ENCODE measurements at places on chromosomes 5 and 9.
A peak's percentile ranks its signal among the peaks of the same experiment; 100 is the strongest.

DNA sequence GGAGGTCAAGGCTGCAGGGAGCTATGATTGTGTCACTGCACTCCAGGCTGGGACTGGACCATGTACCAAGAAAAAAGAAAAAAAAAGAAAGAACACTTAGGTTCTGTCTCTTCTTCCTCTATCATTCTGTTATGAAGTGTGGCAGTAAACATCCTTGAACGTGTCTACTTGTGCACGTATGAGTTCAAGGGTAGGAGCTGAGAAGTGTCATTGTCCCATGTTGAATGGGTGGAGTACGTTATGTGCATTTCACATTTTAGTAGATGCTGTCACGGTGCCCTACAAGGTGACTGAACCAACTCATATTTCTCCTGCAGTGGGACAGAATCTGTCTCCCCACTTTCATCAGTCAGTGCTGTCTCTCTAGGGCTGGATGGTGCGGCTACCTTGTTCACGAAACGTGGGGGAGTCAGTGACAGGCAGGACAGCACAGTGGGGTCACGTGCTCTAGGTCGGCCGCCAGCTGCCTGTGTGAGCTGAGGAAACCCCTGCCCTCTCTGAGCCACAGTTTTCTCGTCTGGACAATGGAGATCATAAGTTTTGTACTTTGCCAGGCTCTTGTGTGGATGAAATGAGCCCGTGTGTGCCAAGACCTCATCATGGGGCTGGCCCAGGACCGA, 47.2 kb downstream of the GTF3C4 start:
- no peak for ATAC-seq

DNA sequence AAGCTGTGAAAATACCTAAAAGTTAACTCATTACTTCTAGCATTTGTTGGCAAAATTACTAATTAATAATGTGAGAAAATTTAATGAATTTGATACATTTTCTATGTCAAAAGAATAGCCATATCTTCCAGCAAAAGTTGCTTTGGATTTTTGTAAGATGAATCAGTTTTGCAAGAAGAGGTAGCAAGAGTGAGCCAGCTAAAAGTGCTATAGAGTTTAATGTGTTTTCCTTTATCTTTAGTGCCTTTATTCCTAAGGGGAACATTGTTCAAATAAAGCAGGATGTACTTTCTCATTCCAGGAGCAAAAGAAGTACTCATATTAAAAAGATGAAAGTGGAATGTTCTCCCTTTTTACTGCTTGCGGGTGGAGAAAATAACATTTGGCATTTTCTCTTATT, 622.2 kb downstream of the ANXA1 start:
- ATAC-seq: no peak

- no peak for ATAC-seq
Measured at GRCh38 chr5:159820692-159821091, 95.6 kb upstream of the ADRA1B start.

DNA sequence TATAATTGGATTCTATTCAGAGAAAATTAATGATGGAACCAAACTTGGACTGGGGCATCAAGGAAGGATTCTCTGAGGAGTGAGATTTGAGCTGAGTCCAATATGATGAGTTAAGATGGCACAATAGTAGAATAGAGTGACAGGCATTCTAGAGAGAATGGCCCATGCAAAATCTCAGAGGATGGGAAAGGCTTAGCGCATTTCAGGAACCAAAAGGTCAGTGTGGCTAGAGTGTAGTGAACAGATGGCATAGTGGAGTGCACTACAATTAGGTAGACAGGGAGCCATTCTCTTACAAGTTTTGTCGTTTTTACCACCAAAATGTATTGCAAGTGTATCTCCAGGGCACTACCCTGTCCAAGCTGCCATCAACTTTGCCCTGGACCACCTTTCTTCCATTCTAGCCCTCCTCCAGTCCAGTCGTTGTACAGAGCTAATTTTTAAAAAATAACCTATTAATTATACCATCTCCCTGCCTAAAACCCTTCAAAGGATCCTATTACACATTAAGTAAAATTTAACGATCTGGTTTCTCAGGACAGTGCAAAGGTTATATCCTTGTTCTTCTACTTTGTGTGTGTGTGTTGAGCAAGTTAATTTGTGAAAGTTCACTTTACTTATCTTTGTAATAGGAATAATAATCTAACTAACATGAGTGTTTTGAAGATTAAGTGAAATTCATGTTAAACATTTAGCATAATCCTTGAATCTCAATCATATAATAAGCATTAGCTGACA, 211.7 kb downstream of the COMMD10 start:
- ATAC-seq: no peak

DNA sequence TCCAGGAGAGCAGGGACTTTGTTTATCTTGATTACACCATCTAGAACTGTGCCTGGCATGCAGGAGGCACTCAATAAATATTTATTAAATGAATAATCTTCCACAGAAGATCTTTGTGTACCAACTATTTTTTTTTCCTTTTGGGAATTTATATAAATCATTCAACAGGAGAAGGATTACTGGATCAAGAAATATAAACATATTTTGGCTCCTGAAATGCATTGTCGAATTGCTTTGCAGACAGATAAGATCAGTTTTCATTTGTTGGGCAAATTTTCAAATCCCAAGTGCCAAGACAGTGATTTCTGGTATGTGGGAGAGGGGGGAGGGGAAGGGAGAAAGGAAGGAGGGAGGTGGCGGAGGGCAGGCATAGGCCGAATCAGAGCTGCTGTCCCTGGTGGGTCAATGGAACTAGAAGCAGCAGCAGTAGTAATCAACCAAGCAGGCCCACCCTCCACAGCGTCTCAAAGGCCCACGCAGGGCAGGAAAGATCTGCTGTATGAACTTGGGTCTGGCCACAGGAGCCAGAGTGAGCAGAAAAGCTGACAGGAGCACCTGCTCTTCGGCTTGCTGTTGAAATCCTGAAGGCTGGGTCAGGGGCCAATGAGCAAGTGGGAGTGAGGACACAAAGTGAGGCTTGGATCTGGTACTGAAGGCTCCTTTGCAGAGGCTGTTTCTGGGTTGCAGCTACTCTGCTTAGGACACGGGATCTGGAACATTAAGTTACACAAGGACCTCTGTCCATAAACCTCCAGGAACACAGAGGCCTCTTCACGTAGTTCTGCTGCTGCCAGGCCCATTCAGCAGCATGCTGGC, 15.8 kb upstream of the TRAF1 start:
- no peak for ATAC-seq

GRCh38 chr5:160448886-160449285, 27.2 kb downstream of the PTTG1 start:
- ATAC-seq: no peak

GRCh38 chr5:103910011-103910410, 347.4 kb upstream of the NUDT12 start:
- no peak for ATAC-seq

- ATAC-seq: no peak
Measured at GRCh38 chr5:81070571-81071255, 110.5 kb downstream of the RASGRF2 start.

DNA sequence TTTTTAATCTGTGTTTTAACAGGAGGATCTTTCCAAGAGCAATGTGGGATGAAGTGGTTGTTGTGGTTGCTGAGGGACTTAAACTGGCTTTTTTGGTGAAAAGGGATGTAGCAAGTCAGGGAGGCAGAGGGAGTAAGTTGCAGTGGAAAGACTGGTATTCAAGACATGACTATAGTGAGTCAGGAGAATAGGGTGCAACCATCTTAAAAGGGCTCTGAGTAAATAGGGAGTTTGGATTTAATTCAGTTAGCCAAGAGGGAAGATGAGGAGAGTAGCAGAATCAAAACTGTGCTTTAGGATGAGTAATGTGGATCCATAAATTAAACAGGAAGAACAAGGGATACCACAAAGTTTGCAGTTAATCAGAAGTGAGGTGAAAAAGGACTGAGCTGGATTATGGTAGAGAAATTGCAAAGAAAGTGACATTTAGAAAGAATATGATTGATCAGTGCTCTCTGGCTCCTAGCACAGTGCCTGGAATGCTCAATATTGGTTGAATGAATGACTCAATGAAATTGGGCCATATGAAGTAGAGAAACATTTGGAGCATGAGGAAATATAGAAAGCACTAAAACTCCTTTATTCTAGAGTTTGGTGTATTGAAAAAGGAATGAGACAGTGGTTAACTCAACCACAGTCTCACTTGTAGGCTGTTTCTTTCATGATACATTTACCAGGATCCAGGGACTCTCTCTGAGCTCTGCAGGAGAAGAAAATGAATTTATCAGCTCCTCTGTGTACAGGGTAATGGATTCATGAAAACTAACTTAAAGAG, 5.1 kb downstream of the POLR3G start:
- ATAC-seq: no peak

DNA sequence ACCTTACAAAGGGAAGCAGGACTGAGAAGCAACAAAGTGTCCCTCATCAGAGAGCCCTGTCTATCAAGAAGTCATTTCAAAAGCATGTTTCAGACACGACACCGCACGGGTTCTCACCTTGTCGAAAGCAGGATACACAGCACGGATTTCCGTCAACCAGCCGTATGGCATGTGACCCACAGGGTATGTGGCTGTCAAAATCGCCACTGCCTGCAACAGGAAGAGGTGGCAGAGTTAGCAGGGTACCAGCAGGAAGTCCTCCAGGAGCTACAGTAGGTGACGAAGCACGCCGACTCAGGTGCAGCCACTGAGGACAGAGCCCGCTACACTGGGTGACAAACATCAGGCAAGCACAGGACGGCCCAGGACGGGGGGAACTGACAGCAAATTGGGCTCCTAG, 81.2 kb downstream of the OTULIN start:
- no peak for ATAC-seq

- ATAC-seq: peak; percentile 91
Measured at GRCh38 chr9:107397076-107398044, 92.2 kb downstream of the KLF4 start.

- ATAC-seq: peak; percentile 73
Measured at GRCh38 chr9:82972446-82972845, 90.5 kb downstream of the RASEF start.

GRCh38 chr5:132493821-132494220, 3.2 kb upstream of the IRF1 start:
- ATAC-seq: no peak

DNA sequence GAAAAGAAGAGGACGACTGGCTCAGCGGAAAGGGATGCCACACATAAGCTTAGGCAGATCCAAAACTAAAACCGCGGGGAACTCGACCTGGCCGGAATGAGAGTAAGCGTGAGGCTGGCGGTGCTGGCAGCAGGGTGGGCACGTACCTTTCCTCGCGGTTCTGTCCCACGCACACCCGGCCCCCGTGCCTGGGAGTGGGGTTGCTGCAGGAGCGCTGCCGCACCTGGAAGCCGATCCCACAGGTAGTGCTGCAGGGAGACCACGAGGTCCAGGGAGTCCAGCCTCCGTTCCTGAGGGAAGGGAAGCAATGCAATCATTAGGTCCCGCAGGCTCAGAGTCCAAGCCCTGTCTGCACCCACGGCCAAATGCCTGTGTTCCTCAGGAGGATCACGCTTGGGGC, 427.0 kb downstream of the SEMA5A start:
- no peak for ATAC-seq

DNA sequence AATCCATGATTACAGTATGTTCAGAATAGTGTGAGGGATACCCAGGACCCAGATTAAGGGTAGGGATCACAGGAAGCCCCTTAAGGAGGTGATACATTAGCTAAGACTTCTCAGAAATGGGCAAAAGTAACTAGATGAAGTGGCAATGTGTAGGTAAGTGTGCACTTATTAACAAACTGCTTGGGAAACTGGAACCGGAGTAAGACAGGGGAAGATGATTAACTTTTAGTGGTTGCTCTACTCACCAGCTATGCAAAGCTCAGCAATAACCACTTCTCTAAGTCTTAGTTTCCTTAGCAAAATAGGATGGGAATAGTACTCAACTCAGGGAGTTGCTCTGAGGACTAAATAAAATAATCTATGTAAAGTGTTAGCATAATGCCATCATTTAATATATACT, 182.2 kb downstream of the MCTP1 start:
- no peak for ATAC-seq

- no peak for ATAC-seq
Measured at GRCh38 chr9:105647595-105648349, 14.5 kb upstream of the TAL2 start.

DNA sequence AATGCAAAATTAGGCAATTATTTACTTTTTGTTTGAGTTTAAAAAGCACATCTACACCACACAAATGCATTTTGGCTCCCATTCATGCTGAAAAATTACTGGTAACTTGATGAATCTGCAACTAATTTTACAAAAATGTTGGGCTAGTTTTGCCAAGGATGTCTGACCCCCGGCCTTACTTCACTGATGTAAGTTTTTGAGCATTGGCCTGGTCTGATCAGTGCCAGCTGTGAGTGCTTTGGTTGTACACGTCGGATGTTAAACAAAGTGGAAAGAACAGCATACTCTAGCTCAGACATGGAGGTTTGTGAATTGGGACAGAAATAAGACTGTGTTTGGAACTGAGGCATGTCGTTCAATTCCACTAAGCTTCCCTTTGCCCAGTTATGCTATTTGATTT, 1044.2 kb downstream of the TLE4 start:
- ATAC-seq: no peak

DNA sequence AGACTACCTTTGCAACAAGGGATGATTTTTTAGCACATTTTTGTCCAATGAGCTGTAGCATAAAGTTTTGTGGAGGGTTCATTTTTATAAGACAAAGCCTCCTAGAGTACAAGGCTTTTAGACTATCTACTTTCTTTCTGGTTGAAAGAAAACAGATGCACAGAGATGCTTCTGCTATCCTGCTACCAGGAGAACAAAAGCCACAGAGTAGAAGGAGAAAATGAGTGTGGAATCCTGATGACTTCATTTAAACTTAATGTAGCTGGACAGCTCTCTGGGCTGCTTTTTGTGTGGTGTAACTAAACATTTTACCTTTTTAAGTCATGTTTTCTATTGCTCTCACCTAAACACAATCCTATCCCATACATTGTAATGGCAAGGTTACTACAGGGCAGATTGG, 1009.4 kb downstream of the TLE1 start:
- no peak for ATAC-seq

GRCh38 chr9:109020581-109021511, 7.5 kb upstream of the CTNNAL1 start:
- ATAC-seq: no peak

DNA sequence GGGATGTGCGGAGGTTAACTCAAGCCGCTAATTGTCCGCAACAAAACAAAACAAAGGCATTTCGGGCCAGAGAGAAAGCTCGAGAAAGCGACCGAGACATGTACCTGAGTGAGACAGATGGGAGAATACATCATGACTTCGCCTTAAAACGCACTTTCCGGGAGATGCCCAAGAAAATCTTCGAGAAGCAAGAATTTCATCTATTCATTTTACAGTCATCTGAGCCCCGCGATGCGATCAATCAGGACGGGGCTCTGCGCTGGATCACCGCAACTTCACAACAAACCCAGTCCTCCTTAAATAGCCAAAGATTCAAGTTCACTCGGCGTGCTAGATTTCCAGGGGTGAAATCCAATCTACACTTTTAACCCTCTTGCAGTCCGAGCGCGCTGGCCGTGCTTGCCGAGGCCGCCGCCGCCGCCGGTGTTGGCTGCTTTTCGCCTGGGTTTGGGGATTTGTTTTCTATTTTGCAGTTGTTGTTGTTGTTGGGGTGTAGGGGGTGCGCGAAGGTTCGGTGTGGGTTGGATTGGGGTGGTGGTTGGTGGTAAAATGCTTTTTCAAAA, 482 bp downstream of the NFIB start:
- ATAC-seq: no peak

- ATAC-seq: no peak
Measured at GRCh38 chr5:180423598-180423997, 70.5 kb upstream of the GFPT2 start.

Data from esophagus mucosa (tissue), 1 donor.